ENCODE measurements at places on chromosomes 5 and 9. TPM values are rescaled to one million over a fixed set of nuclear protein-coding genes. Genes with fewer than 3 reads are reported as not detected.

- DNase-seq, result no peak
Observed at GRCh38 chr9:78053627-78054026, 22.0 kb upstream of the GNAQ start.

- DNase-seq, result no peak
Observed at GRCh38 chr9:111008158-111009075, 29.9 kb downstream of the LPAR1 start.

GRCh38 chr5:125484272-125484741 lies 737.9 kb upstream of the ZNF608 start:
- DNase-seq, result no peak

DNA sequence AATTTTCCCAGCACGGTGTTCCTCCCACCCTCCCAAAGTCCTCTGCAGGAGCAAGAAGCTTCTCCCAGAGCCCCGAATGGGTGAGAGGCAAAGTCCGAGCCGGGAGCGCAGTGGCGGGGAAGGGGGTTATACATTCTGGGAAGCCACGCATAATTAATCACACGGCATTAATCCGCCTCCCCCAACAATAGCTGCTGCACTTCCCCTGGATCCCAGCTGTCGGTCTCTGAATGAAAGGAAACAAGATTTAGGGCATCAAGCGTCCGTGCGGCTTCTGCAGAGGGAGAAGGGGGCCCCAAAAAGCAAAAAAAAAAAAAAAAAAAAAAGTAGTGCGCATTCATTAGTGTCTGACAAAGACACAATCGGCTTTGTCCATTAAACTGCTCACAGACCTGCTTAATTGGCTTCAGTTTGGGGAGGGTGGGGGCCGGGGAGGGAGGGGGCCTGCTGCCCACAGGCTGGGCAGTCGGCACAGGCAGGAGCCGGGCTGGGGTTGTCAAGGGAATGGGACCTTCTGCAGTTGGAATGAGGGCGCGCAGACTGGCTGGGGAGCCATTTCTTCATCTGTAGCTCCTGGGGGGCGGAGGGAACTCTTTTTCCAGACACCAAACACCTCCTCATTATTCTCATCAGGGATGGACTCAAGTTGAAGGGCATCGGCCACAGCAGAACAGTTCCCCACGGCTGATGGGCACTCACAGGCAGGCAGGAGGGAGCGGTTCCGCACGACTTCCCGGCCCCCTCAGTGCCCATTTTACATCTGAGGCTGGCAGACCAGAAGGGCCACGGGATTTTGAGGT lies 3.4 kb downstream of the NOTCH1 start:
- DNase-seq, result no peak

GRCh38 chr5:61371474-61371873 lies 39.4 kb downstream of the ZSWIM6 start:
- no peak for DNase-seq

GRCh38 chr9:99358668-99359067 lies 136.6 kb downstream of the SEC61B start:
- no peak for DNase-seq

PRRT1B gene
- total RNA-seq, result not detected

GRCh38 chr9:124350494-124351263 lies 64.6 kb downstream of the PSMB7 start:
- DNase-seq, result no peak

All from mesothelial cell of epicardium (in vitro differentiated cells).